ENCODE measurements at places on chromosomes 1 and 21.
A peak's percentile ranks its signal among the peaks of the same experiment; 100 is the strongest.

DNA sequence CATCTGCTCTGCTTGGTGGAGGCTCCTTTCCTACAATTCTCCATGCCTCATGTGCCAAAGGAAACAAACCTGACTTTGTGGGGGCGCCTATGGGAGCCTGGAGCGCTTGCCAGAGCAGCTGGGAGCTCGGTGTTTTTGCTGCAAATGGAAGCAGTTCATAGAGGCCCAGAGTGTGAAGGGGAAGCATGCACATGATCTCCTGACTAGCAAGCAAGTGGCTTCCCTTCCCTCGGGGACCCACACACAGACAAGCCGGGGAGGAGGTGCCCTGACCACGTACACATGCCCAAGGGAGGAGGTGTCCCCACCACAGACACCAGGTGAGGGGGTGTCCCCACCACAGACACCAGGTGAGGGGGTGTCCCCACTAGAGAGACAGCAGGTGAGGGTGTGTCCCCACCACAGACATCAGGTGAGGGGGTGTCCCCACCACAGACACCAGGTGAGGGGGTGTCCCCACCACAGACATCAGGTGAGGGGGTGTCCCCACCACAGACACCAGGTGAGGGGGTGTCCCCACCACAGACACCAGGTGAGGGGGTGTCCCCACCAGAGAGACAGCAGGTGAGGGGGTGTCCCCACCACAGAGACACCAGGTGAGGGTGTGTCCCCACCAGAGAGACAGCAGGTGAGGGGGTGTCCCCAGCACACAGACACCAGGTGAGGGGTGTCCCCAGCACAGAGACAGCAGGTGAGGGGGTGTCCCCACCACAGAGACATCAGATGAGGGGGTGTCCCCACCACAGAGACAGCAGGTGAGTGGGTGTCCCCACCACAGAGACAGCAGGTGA lies 106.8 kb downstream of the CRYAA start:
- H3K4me1 ChIP-seq, result peaks cover 9% of the 10 kb centered on the region
- H3K4me3 ChIP-seq, result no peak overlapping the region
- H3K27ac ChIP-seq, result peak overlapping the region; percentile 90
- no peaks in the 10 kb centered on the region for H3K36me3 ChIP-seq

- no peaks in the 10 kb centered on the region for H3K27me3 ChIP-seq
- H3K4me3 ChIP-seq, result no peak overlapping the region
- no peak for DNase-seq
- H3K4me1 ChIP-seq, result no peaks in the 10 kb centered on the region
Observed at GRCh38 chr1:187942986-187943385, 1114.2 kb downstream of the PLA2G4A start.

DNA sequence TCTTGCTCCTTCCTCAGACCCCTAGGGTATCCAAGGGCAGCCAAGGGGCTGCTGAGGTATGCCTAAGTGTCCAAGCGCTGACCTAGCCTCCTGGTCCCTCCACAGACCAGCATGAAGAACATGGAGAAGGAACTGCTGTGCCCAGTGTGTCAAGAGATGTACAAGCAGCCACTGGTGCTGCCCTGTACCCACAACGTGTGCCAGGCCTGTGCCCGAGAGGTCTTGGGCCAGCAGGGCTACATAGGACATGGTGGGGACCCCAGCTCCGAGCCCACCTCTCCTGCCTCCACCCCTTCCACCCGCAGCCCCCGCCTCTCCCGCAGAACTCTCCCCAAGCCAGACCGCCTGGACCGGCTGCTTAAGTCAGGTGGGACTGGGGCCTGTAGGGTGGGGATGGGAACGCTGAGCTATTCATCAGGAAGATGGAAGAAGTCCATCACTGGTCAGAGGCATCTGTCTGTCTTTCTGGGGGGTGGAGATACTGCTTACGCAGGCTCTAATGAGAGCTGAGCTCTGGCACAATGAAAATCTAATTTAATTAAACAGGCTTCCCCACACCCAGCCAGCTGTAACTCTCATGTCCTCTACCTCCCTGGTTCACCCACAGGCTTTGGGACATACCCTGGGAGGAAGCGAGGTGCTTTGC lies 1.8 kb downstream of the TRIM46 start:
- no peak for DNase-seq
- no peaks in the 10 kb centered on the region for H3K27me3 ChIP-seq
- no peak overlapping the region for H3K4me3 ChIP-seq
- peaks cover 3% of the 10 kb centered on the region for H3K36me3 ChIP-seq
- no peak overlapping the region for H3K27ac ChIP-seq
- H3K4me1 ChIP-seq, result peaks cover 32% of the 10 kb centered on the region

- DNase-seq, result no peak
- H3K4me1 ChIP-seq, result no peaks in the 10 kb centered on the region
- H3K4me3 ChIP-seq, result no peak overlapping the region
- peaks cover 2% of the 10 kb centered on the region for H3K27me3 ChIP-seq
- peaks cover 2% of the 10 kb centered on the region for H3K36me3 ChIP-seq
Observed at GRCh38 chr1:115046751-115047150, 17.1 kb downstream of the TSHB start.

DNA sequence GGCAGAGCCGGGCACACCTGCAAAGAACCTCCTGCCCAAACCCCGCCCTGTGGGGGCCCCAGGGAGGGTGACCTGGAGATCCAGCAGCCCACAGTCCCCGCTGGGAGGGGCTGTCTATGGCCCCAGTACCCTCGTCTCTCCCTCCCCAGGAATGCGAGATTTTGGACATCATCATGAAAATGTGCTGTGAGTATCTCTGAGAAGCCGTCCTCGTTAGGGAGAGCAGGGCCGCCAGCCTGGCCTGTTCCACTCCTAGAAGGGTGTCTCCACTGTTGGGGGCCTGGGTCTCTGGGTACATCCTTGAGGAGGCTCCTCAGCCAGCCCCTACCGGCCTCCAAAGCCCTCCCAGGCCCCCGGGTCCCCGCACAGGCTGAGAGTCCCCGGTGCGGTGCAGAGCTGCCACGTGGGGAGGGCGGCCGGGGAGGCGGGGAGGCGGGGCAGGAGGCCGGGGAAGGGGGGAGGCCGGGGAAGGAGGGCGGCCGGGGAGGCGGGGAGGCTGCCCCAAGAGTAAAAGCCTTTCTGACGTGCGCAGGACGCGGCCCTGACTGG lies 18.7 kb downstream of the COL6A1 start:
- H3K27me3 ChIP-seq, result peaks cover 4% of the 10 kb centered on the region
- no peak for DNase-seq
- no peaks in the 10 kb centered on the region for H3K36me3 ChIP-seq
- H3K27ac ChIP-seq, result no peak overlapping the region

- no peaks in the 10 kb centered on the region for H3K36me3 ChIP-seq
- peaks cover 22% of the 10 kb centered on the region for H3K4me1 ChIP-seq
- H3K27ac ChIP-seq, result peak overlapping the region; percentile 88
- peak overlapping the region; percentile 93 for H3K4me3 ChIP-seq
- no peak for DNase-seq
- peaks cover 12% of the 10 kb centered on the region for H3K27me3 ChIP-seq
Observed at GRCh38 chr1:182391028-182391361, 595 bp downstream of the GLUL start.

Measured in memory B cell (primary cell).